NCI-H1092 (cell line): ENCODE measurements at places on chromosomes 1 and 21.

DNA sequence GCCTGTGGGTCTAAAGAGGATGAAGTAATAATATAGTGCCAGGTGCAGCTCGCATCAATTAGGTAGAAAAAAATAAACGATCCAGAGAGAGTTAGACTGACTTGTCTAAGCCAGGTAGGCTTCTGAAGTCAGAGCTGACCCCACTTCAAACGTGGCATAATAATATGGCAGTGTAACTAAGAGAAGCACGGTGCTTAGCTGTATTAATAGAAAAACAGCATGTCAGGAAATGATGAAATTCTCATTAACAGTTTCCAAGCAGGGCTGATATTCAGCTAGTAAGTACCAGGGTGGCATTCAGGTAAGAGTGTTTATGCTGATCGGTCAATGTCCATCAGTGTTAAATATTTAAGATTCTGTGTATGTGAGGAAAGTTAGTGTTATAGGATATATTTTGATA lies 145.8 kb upstream of the SAMSN1 start:
- DNase-seq, result no peak

- DNase-seq, result no peak
Observed at GRCh38 chr1:156399355-156400125, 30.5 kb downstream of the RHBG start.

DNA sequence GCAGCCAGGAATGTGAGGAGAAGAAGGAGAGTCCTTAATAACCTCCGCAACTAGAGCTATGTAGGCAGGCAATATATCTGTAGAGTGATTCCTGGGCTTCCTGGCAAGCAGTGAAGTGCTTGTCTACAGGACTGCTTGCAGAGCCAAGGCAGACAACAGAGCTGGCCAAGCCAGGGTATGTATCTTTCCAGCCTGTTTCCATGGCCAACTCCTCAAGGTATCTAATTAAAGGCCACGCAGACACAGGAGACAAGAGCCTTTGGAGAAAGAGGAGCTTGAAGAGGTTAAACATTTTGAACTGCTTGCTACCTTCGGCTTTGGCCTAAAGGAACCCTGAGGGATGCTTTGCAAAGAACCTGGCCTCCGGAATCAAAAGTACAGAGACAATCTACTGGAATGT lies 137.4 kb downstream of the PIGK start:
- no peak for DNase-seq

DNA sequence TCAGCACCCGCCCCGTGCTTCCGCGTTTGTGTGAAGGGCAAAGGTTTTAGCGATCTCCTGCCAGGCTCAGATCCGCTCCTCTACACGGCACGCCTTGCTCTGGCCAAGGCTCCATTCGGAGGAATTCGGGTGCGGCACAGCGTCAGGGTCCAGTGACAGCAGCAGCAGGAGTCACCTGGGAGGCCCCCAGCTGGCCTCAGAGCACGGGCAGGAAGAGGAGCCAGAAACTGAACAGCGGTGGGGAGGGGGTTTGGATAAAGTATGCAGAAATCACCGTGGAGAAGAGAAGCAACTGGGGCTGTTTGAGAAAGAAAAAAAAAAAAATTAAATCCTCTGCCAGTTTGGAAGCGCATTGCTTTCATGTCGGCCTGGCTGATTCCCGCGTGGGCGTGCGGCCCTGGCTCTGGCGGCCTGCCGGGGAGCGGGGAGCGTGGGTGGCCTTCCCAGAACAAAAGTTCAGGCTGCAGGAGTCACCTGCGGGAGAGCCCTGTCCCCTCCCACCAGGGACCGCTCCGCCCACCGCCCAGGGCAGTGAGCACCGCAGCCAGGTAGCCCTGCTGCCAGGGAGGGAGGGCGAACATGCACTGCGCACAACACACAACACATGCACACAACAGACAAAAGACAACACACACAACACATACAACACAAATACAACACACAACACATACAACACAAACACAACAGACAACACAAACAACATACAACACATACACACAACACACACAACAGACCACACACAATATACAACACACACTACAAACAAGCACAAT lies 107.6 kb downstream of the ETS2 start:
- peak; percentile 27 for DNase-seq

DNA sequence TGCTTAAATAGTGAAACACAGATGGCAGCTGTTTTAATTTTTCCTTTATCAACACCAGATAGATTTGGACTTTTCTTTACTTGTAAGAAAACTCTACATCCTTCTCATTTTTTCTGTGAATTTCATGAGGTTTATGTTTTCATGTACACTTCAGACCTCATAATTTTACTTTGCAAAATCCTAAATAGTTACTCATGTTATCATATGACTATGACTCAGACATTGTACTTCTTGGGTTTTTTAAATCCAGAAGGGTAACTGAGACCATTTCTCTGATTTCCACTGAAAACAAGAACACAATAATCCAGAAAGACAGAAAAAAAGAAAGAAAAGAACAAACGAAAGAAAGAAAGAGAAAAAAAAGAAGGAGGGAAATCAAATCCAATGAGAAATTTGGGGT lies 1021.6 kb downstream of the NCAM2 start:
- no peak for DNase-seq

DNA sequence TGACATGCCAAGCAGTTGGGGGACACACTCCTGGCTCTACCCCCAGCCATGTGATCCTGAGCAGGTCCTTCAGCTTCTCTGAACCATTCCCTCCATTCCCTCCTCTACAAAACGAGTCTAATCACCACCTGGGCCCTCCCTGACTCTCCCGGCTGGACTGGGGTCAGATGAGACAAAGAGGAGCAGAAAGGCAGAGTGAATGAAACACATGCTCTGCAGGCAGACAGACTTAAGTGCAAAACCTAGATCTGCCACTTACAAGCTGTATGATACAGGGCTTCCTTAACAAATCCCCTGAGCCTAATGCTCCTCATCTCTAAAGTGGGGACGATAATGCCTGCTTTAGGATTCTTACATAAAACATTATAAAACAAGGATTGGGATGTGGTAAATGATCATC lies 17.3 kb downstream of the RIMS3 start:
- no peak for DNase-seq

- DNase-seq, result no peak
Observed at GRCh38 chr21:30271156-30271555, 11.6 kb downstream of the KRTAP24-1 start.
